ENCODE measurements at places on chromosomes 4 and X. TPM values are rescaled to one million over a fixed set of nuclear protein-coding genes. Genes with fewer than 3 reads are reported as not detected.
A peak's percentile ranks its signal among the peaks of the same experiment; 100 is the strongest.

Gene ATP8A1
- 0.81 TPM for total RNA-seq

Gene STBD1
- total RNA-seq, result 6.2 TPM

Gene ARMCX2
- total RNA-seq, result 28.9 TPM

Gene TBC1D8B
- total RNA-seq, result 9.5 TPM

Gene ZBED1
- total RNA-seq, result 11.8 TPM

GRCh38 chrX:41956027-41956426 is 32.7 kb upstream of the CASK start:
- no peak for DNase-seq

- DNase-seq, result no peak
Observed at GRCh38 chrX:31307952-31308351, 236.1 kb upstream of the FTHL17 start.

- DNase-seq, result no peak
Observed at GRCh38 chr4:122249357-122249756, 97.2 kb downstream of the BLTP1 start.

DNA sequence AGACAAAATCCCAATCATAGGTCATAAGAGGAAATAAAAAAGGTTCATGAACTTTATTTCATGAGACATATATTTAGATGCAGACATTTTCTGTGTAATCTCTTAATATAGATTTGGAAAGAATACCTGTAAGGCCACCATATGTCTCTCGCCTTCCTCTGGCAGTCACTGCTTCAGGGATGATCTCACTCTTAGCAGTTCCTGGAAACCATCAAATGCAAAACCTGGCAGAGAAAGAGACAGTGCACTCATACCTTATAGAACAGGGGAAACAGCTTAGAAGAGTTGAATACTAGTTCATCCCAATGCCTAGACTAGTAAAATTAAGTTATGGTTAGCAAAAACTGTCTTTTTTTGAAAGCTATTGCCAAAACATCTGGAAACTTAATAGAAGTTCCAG is 243.3 kb downstream of the GASK1B start:
- no peak for DNase-seq

DNA sequence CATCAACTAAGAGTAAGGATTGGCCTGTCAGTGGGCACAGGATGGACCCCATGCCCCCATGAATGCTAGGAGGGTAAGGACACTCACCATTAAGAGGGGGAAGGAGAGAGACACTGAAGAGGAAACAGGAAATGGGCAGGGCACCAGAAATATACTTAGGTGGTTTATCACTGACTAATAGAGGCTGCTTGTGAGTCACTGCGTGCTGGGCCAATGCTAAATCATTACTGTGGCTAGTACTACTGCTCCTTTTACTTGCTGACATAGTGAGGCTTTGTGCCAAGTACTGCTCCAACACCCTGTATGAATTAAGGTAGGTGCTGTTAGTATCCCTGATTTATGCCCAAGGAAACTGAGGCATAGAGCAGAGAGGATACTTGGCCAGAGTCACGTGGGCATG is 130.4 kb upstream of the FRMPD4 start:
- peak; percentile 93 for DNase-seq

DNA sequence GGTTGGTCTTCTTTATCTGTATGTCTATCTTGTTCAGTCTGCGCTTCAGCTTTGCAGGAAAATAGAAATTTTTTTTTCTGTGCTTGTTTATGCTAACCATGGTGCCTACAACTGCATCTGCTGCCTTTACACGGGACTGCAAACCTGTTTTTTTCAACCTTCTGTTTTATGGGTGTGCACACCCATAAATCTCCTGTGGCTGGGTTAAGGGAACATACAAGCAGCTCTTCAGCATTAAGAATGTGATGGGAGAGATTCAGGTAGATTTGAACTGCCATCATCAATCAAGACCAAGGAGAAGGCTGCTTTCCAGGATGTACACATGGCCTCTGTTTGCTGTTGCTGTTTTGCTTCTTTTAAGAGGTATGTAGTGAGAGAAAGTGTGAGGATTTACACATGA is 502.9 kb downstream of the ANKRD50 start:
- DNase-seq, result no peak

GRCh38 chr4:24054910-24055309 is 165.1 kb upstream of the PPARGC1A start:
- DNase-seq, result no peak

- DNase-seq, result peak; percentile 47
Observed at GRCh38 chrX:131288738-131289511, at the start of gene IGSF1. Gene IGSF1, minus strand, starts transcription at chrX:131289306. Its CDS starts 2,632 bp downstream, at chrX:131286674.

DNA sequence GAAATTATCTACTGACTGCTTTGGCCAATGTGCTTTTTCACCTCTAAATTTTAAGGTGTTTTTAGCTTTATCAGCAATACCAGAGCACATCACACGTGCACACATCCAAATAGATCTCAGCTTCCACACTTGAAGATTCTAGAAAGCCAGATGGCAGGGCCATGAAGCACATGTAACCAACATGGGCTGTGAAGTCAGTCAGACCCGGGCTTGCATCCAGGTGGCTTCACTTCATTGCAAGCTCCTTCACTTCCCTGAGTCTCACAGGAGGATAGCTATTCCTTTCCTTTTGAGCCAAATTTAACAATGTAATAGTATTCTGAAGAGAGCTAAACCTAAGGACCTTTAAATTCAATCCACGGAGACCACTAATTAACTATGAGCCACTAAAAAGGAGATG is 86.5 kb downstream of the SH3RF1 start:
- no peak for DNase-seq

GRCh38 chr4:60482921-60483351 is 717.2 kb upstream of the ADGRL3 start:
- no peak for DNase-seq

DNA sequence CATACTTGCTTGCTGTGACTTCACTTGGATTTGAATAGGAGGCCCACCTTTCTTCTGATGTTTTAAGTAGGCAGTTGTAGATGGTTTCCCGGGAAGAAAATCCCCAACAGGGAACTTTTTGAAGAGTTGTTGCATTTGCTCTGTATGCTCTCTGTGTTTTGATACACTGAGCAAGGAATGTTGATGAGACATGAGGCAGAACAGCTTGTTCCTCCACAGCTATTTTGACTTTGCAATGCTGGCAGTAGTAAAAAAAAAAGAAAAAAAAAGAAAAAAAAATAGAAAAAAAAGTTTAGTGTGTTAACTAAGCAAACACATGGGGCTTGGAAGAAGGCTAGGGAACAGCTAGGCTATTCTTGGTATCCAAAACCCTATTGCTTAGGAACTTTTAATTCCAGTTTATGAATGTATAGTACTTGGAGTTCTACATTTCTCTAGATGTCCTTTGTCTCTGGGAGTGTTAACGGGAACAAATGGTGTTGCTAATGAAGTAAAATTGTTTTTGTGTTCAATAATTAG is 23.4 kb upstream of the PAQR3 start:
- DNase-seq, result no peak

- DNase-seq, result peak; percentile 51
Observed at GRCh38 chrX:25158635-25159034, 142.9 kb upstream of the ARX start.

GRCh38 chr4:107643021-107643420 is 77.0 kb downstream of the PAPSS1 start:
- DNase-seq, result no peak

DNA sequence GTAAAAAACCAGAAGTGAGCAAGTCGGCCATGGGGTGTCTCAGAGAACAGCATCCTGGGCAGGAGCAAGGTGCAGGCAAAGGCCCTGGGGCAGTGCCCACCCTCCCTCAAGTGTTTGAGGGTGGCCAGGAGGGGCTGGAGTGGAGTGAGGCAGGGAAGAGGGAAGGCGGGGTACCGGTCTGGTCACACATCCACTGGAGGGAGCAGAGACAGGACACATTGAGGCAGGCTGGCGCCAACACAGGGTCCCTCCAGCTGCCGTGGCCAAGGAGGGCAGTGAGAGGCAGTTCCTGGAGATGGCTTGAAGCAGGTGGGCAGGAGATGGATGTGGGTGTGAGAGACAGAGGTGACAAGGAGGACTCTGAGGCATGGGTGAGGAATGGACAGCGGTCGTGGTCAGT is 20.3 kb upstream of the RNF4 start:
- DNase-seq, result no peak

DNA sequence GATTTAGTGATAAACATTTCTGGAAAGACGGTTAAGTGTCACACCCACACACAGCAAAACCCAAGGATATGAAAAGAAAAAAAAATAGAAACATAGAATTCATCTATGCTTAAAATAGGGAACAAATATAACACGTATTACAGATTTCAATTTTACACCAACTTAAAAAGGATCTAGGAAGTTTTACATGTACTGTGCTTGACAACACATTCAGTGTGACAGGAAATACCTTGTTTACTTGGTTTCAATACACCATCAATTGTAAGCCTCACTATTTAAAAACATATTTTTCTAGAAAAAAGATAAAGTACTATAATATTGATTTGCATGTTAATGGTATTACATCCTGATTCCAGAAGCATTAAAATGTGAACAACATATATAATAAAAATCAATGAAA is 77.0 kb upstream of the SPRY1 start:
- DNase-seq, result no peak

GRCh38 chr4:73976716-73977115 is 5.1 kb downstream of the PF4 start:
- DNase-seq, result peak; percentile 4

DNA sequence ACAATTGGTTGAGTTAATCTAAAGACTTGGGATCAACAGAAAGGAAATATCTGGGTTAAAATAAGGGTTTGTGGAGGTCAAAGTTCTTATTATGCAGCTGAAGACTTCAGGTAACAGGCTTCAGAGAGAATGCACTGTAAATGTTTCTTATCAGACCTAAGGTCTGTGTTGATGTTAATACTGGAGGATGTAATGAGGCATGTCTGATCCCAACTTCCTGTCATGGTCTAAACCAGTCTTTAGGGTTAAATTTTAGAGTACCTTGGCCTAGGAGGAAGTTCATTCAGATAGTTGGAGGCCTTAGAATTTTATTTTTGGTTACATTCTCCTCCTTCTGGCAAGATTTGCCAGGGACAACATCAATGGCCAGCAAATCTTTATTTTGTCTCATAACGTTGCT is 72.1 kb upstream of the GC start:
- no peak for DNase-seq

GRCh38 chr4:99395595-99396364 is 39.4 kb downstream of the ADH7 start:
- DNase-seq, result peak; percentile 73
